HFFc6 (cell line): ENCODE measurements at places on chromosomes 11 and 22. TPM values are rescaled to one million over a fixed set of nuclear protein-coding genes. Genes with fewer than 3 reads are reported as not detected.

DNA sequence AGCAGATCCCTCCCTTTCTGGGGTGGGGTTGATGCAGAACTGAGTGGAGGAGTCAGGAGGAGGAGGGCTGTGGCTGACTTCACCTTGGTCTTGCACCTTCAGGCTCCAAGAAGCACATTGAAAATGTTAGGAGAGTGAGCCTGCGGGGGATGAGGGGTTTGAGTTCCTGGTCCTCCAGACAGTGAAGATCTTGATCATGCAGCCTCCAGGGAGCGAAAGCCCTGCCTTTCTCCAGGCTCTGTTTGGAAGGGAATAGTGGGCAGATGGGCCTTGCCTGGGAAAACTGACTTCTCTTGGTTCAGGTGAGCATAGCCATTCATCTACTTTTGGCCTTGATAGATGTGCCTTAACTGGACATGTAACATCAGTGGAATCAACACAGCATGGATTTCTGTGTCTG is 267.6 kb upstream of the B3GAT1 start:
- no peak for DNase-seq

GRCh38 chr22:41746567-41747400 is 47.5 kb downstream of the MEI1 start:
- peak; percentile 80 for DNase-seq

GRCh38 chr11:122007601-122008071 is 108.4 kb downstream of the BLID start:
- DNase-seq = no peak

The LARGE1 gene
- 7.3 and 7.7 TPM in 2 replicates for total RNA-seq
